Stimulated activated CD8-positive, alpha-beta memory T cell treated with anti-CD3 and anti-CD28 coated beads, Interleukin-7, amount 100 ng/mL, for 1 hour (primary cell): ENCODE measurements at places on chromosomes 12 and 14.

DNA sequence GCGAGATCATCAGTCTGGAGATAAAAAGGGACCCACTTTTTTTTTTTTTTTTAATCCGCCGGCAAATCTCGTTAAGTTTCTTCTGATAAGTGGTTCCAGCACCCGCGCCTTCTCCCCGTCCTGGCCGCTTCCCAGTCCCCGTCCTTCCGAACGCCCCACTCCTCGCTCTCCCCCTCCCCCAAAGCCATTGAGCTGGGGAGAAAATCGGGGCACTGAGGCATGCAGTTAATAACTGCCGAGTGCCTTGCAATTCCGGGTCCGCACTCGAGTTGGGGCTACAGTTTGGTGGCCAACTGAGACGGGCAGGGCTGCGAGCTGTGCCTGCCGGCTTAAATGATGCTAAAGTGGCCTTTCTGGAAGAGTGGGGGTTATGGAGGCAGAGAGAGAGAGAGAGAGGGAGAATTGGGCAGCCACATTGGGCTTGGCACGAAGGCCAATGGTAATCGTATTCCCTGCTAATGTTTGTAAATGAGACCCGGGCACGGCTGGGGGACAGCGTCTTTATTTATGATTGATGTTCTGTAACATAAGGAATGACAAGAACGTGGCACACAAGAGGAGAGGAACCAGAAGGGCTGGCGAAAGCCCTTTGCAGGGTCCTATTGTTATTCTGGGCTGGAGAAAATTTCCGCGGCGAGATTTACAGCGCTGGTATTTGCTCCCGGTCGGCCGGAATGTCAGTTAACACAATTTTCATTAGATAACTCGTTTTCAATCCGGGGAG, 115.4 kb upstream of the MYL2 start:
- no peak for DNase-seq

DNA sequence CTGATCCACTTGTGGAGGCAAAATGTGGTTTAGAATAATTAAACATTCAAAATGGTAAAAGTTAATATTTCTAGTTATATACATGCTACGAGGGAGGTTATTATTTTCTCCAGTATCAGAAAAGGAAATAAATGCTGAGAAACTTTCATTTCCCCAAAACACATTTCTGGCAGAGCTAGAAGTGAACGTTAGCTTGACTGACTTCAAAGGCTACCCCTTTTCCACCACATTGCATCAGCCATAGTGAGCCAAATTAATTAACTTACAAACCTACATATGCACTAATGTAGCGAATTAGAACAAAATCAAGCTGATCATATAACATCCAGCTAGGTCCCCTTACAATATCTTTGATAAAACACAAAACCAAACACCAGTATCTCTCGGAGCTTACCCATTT, 49.3 kb upstream of the RERGL start:
- DNase-seq, result no peak

DNA sequence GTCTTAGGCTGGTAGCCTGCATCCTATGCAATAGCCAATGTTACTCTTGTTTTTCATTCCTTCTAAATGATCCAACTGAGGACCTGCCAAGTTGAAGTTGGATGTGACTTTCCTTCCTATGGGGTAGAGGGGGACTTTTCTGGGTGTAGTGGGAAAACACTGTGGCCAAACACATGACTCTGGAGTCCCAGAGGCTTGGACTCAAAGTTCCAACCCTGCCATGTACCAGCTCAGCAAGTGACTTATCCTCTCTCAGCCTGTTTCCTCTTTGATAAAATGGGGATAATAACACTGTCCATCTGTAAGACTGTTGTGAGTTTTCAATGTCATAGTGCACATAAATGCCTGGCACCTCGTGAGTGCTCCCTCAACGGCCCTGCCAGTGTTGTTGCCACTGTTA, 97.0 kb downstream of the ZFP36L1 start:
- no peak for DNase-seq

DNA sequence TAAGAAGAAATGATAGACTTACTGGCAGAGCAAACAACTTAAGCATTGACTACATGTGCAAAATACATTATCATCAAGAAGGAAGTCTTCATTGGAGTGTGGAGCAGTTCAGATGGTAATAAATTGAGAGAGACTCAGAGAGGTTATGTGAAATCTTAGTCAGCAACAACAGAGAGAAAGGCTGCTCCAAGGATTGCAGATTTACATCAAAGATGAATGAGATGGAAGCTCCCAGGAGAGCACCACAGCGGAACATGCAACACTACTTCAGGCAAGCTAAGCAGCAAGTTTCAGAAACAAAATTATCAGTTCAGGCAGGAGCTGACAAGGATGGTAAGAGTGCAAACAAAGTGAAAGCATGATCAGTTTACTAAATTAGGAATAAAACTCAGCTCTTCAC, 882.3 kb downstream of the LRFN5 start:
- no peak for DNase-seq

GRCh38 chr12:93846936-93847516, 169.9 kb downstream of the CRADD start:
- no peak for DNase-seq

- DNase-seq, result no peak
Observed at GRCh38 chr12:49645146-49646039, 22.0 kb downstream of the PRPF40B start.

GRCh38 chr12:4736091-4736490, 15.9 kb downstream of the GALNT8 start:
- no peak for DNase-seq

DNA sequence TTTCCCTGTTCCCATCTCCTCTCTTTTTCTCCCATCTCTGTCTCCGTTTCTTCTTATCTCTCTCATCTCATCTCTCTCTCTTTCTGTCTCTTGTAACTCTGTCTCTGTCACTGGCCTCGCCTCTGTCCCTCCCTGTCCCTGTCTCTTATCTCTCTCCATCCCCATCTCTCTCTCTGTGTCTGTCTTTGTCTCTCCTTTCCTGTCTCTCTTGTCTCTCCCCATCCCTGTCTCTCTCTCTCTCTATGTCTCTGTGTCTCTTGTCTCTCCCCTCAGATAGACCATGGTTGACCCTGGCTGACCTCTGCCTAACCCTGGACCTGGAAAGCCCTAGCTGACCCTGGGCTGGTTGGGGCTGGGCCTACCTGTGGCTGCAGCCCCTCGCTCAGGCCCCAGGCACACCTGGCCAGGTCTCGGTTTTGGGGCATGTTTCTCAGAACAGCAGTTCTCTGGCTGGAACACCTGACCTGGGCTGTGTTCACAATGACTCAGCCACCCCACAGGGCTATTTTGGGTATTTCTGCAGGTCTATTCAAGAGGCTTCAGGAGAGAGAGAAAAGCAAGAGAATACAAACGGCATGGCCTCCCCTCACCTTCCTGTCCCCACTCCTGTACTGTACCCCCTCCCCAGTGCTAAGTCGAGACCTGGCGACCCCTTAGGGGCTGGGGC, 174.4 kb downstream of the TMEM121 start:
- DNase-seq, result no peak

GRCh38 chr12:45305907-45306306, 90.0 kb downstream of the ANO6 start:
- DNase-seq, result no peak

GRCh38 chr14:49586673-49587460, 687 bp upstream of the RPS29 start:
- DNase-seq, result no peak

- no peak for DNase-seq
Observed at GRCh38 chr12:95304673-95305198, 87.1 kb downstream of the VEZT start.

- no peak for DNase-seq
Observed at GRCh38 chr12:47350062-47350408, 270.3 kb upstream of the AMIGO2 start.

- DNase-seq, result no peak
Observed at GRCh38 chr12:71448150-71448581, 8.6 kb downstream of the LGR5 start.

GRCh38 chr14:21059842-21060613, 2.4 kb downstream of the RNASE8 start:
- no peak for DNase-seq

DNA sequence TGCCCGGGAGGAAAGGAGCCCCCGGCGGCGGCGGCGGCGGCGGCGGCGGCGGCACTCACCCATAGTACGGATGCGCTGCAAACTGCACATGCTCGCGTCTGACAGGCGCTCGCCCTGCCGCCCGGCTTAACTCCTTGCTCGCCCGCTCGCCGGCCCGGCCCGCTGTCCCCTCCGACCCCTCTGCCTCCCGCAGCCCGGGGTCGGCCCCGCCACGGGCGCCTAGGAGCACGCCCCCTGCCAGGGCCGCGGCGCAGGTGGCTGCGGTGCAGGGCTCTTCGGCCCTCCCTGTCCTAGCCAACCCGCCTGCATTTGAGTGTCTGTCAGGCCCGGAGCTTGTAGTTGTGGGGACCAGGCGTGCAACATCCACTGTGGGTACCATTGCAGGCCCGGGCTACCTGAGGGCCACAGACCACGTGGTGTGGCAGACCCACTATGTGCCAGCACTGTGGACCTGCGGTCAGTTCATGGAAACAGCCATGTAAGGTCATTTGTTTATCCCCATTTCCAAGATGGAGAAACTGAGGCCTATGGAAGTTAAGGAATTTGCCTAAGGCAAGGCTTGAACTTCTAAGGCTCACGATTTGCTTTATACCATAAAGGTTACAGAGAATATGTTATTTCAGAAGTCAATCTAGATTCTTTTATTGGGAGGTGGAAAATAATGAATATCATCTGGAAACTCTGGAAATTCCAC, 17.6 kb upstream of the PLEKHH1 start:
- DNase-seq, result no peak
